ENCODE measurements at places on chromosomes 1 and 21.

DNA sequence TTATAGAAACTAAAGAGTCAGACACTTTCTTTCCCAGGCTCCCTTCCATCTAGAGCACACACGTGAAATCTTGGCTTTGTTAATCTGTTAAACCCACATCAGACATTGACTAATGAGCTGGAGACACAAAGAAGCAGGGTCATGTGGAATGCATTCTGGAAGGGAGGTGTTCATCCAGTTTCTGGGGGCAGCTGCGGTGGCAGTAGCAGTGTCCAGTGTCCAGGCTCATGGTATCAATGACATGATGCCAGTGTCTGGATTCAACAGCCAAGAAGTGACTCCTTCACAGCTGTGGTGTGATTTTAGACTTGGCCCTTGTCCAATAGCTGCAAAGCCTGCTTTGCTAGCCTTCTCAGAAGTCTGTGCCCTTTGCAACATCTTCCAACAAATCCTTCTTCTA lies 95.2 kb downstream of the NTPCR start:
- DNase-seq, result no peak

GRCh38 chr1:199356561-199356960 lies 670.9 kb upstream of the NR5A2 start:
- DNase-seq, result no peak

- DNase-seq, result no peak
These were observed 7.2 kb upstream of the WARS2 start for GRCh38 chr1:119147661-119148090.

GRCh38 chr21:30194701-30195299 lies 21.1 kb downstream of the CLDN8 start:
- DNase-seq, result no peak

- no peak for DNase-seq
These were observed 61.7 kb upstream of the EDN2 start for GRCh38 chr1:41545996-41546832.

DNA sequence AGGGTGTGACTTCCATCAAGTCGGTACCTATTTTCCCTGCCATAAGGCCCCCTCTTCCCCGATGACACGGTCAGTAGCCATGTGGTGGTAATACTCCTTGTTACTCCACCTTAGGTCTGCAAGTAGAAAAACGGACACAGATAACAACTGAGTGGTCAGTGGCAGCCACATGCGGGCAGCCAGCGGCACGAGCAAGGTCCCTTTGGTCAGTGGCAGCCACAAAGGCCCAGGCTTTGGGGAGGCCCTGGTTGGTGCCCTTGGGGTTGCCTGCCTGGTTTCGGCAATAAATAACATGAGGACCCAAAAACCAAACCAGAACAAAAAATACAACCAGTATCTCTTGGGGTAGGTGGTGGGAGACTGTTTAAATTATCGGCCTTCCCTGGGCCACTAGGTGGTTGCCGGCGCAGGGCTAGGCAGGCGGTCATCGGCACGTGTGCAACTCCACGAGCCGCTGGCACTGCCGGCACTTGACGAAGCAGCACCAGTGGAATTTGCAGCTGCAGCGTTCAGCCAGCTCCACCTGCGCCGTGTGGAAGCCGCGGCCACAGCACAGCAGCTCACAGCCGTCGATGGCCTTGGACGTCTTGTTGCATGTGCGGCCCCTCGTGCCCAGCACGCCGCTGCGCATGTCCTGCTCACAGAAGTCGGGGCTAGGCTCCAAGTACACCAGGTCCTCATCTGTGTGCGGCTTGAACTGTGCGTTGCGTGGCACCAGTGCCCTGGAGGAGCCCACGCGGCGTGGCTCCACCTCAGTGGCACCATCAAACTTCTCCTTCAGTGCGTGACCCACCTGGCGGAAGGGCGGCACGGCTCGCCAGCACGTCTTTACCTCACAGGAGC lies 23.1 kb downstream of the WNT4 start:
- no peak for DNase-seq

DNA sequence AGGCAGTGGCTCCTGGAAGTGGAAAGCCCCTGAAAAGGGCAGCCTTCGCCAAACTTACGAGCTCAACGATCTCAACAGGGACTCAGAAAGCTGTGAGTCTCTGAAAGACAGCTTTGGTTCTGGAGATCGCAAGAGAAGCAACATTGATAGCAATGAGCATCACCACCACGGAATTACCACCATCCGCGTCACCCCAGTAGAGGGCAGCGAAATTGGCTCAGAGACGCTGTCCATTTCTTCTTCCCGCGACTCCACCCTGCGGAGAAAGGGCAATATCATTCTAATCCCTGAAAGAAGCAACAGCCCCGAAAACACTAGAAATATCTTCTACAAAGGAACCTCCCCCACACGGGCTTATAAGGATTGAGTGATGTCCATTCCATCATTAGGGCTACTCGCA lies 42.4 kb downstream of the PLPPR4 start:
- DNase-seq, result no peak

DNA sequence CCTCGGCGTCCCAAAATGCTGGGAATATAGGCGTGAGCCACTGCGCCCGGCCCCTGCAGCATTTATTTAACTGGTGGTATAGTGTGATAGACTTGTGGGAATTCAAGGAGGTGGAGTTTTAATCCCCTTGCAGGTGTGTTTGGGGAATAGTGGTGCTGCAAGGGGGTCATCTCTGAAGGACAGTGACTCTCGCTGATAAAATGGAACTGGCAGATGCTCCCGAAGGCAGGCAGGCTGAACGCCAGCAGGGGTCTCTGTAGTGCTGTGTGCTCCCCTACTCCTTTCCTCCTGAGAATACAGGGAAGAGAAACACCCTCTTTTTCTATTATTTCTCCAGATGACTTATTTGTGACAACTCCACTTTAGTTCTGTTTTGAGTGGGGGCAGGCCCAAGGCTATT lies 4.0 kb downstream of the OSCP1 start:
- no peak for DNase-seq

GRCh38 chr21:25558123-25558522 lies 49.2 kb downstream of the MRPL39 start:
- DNase-seq, result no peak

GRCh38 chr1:116478621-116479020 lies 92.2 kb downstream of the CD58 start:
- no peak for DNase-seq

DNA sequence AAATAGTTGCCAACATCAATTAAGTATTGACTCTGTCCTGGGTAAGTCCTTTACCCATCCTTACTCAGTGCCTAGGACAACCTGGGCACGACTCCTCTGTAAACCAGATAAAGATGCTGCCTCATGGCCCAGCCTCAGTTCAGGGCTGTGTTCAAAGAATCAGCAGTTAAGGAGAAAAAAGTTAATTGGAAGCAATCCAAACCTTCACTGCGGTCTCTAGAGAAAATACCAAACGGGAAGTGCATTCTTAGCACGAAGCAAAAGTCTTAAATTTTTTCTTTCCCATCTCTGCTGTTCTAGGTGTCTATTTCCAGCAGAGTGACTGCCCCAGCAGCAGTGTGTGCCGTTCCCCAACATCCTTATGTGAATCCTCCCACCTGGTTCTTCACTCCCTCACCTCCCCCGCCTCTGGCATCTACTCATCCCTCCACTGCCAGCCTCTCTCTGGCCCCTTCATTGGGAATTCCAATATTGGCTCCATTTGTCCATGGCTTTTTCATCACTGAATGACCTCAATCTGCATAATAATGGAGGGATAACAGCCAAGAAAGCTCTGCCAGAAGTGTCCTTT lies 23.2 kb downstream of the KANK4 start:
- DNase-seq, result no peak

DNA sequence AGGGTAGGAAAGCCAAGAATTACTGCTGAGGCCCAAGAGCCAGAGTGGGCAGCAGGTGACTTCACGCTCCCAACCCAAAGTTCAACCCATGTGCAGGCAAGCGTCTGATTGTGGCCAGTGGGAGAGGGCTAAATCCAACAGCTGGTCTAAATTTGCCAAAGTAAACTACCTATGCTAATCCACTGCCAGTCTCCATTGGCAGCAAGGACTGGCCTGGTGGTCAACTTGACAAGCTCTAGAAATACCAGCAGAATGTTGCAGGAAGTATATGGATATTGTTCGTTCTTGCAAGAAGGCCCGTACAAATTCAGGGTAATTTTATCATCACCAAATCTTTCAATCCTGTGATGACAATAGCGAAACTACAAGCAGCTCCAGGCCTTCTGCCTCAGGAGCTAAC lies 1.5 kb downstream of the TMEM63A start:
- no peak for DNase-seq

DNA sequence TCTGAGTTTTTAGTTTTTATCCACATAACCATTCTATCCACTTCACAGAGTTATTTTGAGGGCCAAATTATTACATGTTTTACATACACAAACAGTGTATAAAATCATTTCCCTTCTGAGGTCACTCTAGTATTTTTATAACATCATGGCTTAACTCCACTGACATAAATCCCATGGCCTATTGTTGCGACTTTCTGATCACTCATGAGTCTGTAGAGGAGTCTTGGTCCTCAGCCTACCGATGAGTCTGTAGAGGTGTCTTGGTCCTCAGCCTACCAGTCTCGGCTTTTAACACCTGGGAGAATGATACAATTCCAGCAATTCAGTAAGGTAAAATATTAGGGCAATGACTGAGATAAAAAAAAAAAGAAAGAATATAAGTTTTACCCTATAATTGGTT lies 483.7 kb downstream of the USP25 start:
- DNase-seq, result no peak

DNA sequence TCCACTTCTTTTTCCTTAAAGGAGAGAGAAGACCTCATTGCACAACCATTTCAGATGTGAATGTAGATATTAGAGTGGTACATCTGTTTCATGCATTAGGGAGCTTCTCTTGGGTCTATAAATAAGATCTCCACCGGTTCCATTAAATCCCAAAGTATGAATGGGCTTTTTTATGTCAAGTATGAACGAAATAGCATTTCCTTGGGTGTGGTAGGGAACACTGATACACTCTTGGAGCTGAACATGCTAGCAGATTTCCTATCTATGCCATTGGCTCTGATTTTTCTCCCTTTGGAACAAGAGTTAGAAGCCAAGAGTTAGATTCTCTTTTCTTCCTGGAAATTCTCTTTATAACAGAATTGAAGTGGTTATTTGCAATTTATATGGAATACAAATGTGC lies 245.6 kb upstream of the ADAMTS5 start:
- no peak for DNase-seq

DNA sequence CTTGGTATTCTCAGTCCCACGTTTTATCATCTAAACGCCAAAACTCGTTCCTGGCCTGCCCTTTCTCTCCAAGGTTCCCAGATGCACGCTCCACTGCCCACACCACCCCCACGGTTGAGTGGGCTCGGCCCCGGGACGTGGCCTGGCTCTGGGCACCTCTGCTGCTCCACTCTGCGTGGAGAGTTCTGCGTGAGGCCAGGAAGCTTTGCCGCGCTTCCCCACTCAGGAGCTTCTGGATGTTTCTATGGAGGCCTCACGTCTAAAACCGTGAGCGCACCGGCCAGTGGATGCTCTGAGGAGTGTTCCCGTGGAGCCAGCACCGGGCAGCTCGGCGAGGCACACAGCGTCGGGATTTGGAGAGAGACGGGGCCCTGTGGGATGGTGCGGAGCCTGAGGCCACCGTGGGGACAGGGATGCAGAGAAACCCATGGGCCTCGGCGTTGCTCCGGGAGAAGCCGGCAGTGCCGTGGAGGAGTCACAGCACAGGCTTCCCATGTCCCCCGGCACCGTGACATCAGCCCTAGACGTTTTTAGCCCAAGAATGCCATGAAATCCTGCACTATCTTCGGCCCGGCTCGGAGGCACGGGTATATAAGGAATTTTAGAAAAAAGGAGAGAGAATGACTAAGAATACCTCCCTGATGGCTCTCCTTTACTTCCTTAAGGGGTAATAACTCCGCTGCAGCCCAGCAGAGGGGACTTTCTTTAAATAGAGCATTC lies 125.9 kb downstream of the PRDM16 start:
- no peak for DNase-seq

DNA sequence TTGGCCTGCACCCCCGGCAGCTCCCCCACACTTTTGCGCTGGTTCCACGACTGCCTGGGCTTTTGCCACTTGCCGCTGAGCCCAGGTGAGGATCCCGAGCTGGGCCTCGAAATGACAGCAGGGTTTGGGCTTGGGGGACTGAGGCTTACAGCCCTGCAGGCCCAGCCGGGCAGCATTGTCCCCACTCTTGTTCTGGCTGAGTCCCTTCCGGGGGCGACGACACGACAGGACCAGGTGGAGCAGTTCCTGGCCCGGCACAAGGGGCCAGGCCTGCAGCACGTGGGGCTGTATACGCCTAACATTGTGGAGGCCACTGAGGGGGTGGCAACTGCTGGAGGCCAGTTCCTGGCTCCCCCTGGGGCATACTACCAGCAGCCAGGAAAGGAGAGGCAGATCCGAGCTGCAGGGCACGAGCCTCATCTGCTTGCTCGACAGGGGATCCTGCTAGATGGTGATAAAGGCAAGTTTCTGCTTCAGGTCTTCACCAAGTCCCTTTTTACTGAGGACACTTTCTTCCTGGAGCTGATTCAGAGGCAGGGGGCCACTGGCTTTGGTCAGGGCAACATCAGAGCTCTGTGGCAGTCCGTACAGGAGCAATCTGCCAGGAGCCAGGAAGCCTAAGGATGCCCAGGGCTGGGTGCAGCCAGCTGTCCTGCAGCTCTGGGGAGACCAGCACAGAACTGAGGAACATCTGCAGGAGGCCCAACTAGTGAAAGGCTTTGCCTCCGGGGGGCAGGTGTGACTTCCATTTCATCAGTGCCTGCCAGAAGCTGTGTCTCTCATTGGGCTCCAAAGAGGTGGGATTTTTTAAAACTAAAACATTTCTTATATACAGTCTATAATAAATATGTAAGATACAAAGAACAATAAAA lies 1.2 kb downstream of the HPDL start:
- no peak for DNase-seq

- no peak for DNase-seq
These were observed 657 bp upstream of the HNRNPU start for GRCh38 chr1:244865028-244865371.

All from NCI-H1048 (cell line).